Naive thymus-derived CD8-positive, alpha-beta T cell (primary cell): ENCODE measurements at places on chromosomes 5 and 9. TPM values are rescaled to one million over a fixed set of nuclear protein-coding genes. Genes with fewer than 3 reads are reported as not detected.
A peak's percentile ranks its signal among the peaks of the same experiment; 100 is the strongest.

The CATSPER3 gene
- 0.78 TPM for total RNA-seq

The MSMP gene
- total RNA-seq, result 0.88 TPM

GRCh38 chr9:130446101-130446861, 1.5 kb downstream of the ASS1 start:
- H3K36me3 ChIP-seq, result no peaks in the 10 kb centered on the region
- H3K4me3 ChIP-seq, result peak overlapping the region; percentile 50
- H3K27me3 ChIP-seq, result peaks cover 70% of the 10 kb centered on the region
- H3K4me1 ChIP-seq, result peaks cover 2% of the 10 kb centered on the region

DNA sequence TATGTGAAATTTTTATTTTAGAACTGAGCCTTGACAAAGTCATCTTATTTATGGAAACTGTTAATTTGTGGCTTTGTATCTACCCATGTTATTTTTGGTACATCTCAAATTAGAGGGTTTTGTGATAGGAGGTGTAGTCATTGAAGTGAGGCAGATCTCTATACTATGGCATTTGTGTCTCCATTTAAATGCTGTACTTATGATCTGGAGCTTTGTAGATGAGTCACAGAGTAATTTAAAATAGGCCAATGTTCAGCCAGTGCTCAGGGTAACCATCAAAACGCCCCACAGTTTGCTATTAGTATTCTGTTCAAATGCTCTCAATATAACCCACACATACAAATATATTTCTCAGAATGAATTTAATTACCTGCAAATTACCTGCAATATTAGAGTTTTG, 351.5 kb upstream of the KLF9 start:
- no peak overlapping the region for H3K27ac ChIP-seq
- no peaks in the 10 kb centered on the region for H3K36me3 ChIP-seq
- no peak overlapping the region for H3K4me3 ChIP-seq
- no peak for DNase-seq

DNA sequence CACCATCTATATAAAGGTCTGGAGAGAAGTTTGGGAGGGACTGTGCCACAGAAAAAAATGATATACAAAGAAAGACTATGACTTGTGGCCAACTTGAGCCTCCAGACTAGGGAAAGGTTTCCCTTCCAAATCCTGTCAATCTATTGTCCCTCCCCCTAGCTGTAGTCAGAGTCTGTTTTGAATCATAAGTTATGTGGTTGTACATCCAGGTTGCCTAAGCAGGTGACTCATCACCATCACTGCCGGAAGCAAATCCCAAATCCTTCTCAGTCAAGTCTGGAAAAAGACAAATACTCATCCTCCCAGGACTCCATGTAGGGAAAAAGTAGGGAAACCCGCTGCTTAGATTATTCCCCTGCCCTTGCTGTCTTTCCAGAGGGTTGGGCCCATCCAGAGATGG, 235.7 kb downstream of the CDK5RAP2 start:
- no peaks in the 10 kb centered on the region for H3K36me3 ChIP-seq
- peaks cover 3% of the 10 kb centered on the region for H3K27me3 ChIP-seq
- H3K4me1 ChIP-seq, result no peaks in the 10 kb centered on the region
- no peak overlapping the region for H3K4me3 ChIP-seq

DNA sequence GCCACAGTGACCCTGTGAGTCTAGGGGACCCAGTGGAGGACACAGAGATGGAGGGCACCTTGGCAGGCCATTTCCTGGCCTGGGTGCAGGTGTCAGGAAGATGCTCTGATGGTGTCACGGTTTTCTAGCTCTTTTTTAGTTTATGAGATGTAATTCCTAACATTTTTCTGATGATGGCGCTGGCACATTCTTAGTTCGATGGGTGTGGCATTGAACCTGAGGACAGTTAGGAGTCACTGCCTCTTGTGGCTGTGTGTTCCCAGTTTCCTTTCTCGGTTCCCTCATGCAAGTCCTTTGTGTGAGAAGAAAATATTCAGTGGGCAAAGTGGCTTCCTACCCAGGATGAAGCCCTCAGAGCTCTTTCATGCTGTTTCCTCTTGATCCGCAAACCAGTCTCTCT, 129.4 kb upstream of the ICE1 start:
- H3K27me3 ChIP-seq, result no peaks in the 10 kb centered on the region
- no peak overlapping the region for H3K27ac ChIP-seq
- no peak overlapping the region for H3K4me3 ChIP-seq
- no peaks in the 10 kb centered on the region for H3K36me3 ChIP-seq
- H3K4me1 ChIP-seq, result no peaks in the 10 kb centered on the region

GRCh38 chr5:113199122-113199905, 222.7 kb downstream of the DCP2 start:
- no peak overlapping the region for H3K27ac ChIP-seq
- peaks cover 6% of the 10 kb centered on the region for H3K4me1 ChIP-seq
- no peak overlapping the region for H3K4me3 ChIP-seq

DNA sequence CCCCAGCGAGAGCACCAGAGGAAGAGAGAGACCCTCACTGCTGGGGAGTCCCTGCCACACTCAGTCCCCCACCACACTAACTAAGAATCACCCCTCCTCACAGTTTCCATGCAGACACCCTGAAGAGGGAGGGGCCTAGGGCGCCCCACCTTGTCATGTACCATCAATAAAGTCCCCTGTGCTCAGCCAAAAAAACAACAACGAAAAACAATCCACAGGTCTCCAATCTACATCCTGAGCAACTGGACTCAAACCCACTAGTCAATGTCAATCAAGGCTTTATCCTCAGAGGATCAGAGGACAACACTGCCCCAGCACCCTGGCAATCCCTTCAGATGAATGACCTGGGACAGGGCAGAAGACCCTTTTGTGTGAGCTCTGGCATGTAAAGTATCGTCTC, 210.1 kb upstream of the MSX2 start:
- H3K36me3 ChIP-seq, result no peaks in the 10 kb centered on the region
- no peak for DNase-seq
- H3K4me3 ChIP-seq, result no peak overlapping the region
- H3K27ac ChIP-seq, result no peak overlapping the region
- peaks cover 2% of the 10 kb centered on the region for H3K27me3 ChIP-seq

DNA sequence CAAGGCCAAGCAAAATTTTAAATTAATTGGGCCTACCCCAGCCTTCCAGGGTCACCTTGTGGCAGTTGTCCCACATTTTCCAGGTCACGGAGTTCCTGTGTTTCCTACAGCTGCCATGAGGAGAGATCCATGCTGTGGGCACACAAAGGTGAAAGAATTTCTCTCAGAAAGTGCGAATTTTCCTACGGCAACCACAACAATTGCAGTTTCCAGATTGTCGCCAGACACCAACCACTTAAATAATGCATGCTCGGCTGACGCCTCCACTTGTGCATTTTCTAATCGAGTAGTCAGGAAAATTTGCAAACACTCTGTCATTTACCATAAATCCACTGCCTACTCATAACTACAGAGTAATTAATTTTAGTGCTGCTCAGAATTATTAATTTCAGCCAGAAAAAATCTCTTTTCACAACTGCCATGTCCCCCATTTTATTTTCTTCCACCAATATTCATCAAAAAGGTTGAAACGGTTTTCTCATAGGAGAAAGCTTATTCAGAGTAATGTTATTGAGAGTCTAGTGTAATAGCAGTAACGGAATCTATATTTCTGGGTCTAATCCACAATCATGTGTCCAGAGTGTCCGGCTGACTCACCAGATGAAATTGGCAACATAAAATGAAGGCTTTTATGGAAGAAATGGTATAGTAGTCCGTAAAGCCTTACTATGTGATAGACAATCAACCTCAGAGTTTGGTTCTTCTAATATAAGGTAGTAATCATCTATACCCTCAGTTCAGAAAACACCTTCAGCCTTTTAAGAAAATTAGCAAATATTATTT, 389.8 kb downstream of the NR2F1-AS1 start:
- no peaks in the 10 kb centered on the region for H3K27me3 ChIP-seq
- no peak for DNase-seq
- no peaks in the 10 kb centered on the region for H3K4me1 ChIP-seq

GRCh38 chr9:105978336-105978735, 284.0 kb downstream of the TMEM38B start:
- no peaks in the 10 kb centered on the region for H3K36me3 ChIP-seq
- no peaks in the 10 kb centered on the region for H3K4me1 ChIP-seq
- no peak for DNase-seq
- H3K4me3 ChIP-seq, result no peak overlapping the region
- no peak overlapping the region for H3K27ac ChIP-seq

- peaks cover 50% of the 10 kb centered on the region for H3K4me1 ChIP-seq
- H3K27ac ChIP-seq, result peak overlapping the region; percentile 90
- no peaks in the 10 kb centered on the region for H3K27me3 ChIP-seq
- DNase-seq, result no peak
- peak overlapping the region; percentile 42 for H3K4me3 ChIP-seq
Measured at GRCh38 chr9:126375386-126375785, 48.8 kb downstream of the MVB12B start.

DNA sequence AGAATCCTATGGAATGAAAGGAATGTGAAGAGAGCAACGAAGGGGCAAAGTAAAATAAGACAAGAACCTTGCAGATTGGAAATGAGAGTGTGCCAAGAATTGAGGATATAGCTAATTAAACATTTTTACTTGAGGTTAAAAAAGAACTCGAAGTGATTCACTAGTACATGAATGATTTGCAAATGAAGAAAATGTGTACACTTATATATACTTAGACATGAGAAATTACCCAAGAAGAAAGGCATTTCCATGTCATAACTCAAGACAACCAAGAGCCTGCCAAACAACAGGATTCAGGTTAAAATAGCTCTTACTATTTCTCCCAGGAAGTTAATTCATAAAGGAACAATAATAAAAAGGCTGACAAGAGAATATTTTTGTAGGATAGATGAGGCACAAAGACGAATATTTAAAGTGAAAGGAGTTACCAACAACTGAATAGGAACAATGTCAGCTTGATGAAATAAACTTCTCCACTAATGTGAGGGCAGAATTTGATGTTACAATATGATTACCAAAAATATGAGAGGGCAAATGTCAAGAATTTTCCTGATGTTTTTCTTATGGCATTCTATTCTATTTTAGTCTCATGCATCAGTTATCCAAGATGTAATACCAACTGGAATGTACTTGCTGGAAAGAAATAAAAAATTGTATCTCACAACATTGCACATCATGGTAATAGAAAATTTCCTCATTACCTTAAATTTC, 18.9 kb upstream of the NPR3 start:
- H3K27me3 ChIP-seq, result peaks cover 6% of the 10 kb centered on the region
- no peak overlapping the region for H3K27ac ChIP-seq
- H3K4me1 ChIP-seq, result no peaks in the 10 kb centered on the region
- DNase-seq, result no peak
- no peaks in the 10 kb centered on the region for H3K36me3 ChIP-seq
- H3K4me3 ChIP-seq, result no peak overlapping the region
